ENCODE measurements at places on chromosomes 3 and 15. TPM values are rescaled to one million over a fixed set of nuclear protein-coding genes. Genes with fewer than 3 reads are reported as not detected.

DNA sequence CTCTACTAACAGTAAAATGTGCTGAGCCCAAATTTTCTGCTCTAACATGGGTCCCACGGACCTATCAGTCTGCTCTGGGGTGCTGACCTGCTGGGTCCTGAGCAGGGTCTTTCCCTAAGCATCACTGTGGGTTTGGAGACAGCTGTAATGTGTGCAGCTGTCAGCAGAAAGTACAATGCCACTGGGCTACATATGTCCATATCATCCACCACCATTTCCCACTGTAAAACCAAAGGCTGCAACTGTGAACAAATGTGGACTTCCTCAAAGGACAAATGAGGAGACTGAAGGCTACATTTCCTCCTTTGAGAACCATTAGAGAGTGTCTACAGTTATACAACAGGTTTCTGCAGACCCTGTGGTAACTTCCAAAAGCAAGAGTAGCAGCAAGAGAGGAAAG is 33.8 kb upstream of the IP6K2 start:
- DNase-seq = no peak

DNA sequence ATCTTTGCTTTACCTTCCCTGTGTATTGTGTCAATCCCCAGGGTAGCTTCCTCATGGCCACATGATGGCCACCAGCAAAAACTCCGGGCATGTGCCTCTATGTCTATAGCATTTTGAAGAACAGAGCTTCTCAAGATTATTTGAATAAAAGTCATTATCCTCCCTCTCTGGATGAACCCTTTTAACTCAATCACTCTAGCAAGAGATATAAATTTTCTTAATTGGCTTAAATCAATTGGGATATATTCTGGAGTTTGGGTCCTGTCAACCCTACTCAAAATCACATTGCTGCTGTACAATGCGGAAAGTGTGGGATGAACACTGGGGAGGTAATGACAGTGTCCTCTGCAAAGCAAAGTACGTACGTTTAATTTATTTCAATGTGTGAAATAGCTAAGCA is 370.6 kb upstream of the LRRC3B start:
- no peak for DNase-seq

Gene CYP1A2
- not detected for total RNA-seq

Gene TEX55
- not detected for total RNA-seq

DNA sequence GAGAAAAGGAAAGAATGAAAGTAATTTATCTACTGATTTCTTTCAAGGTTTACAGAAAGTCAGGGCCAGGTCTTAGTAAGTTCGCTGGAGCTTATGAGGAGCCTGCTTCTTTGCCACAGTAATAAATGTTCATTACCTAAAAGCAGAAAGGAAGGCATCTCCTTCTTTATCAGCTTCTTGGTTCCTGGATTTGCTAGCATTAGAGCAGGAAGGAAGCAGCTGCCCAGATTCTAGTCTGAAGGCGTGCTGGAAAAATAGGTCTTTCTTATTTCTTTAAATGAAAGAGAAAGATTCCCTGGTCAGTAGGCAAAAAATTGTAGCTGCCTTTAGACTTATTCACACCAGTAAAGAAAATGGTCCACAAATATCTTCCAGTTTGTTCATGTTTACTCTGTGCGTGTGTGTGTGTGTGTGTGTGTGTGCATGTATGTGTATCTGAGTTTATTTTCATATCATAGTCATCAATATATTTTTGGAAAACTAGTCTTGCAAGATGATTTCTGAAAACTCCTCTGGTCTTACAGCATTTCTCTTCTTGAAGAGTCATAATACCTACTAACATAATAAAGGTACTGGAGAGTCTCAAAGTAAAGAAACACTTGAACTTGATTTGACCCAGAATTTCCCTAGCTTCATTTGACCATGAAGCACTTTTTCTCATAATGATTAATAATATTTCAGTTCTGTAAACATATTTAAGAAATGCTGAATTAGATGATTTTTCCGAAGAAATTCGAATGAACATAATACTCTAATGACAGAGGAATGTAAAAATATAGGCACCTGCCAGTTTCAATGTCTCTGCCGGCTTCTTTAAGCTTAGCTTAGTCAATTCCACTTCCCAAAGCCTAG is 255.3 kb upstream of the ZPLD1 start:
- peak; percentile 74 for DNase-seq

DNA sequence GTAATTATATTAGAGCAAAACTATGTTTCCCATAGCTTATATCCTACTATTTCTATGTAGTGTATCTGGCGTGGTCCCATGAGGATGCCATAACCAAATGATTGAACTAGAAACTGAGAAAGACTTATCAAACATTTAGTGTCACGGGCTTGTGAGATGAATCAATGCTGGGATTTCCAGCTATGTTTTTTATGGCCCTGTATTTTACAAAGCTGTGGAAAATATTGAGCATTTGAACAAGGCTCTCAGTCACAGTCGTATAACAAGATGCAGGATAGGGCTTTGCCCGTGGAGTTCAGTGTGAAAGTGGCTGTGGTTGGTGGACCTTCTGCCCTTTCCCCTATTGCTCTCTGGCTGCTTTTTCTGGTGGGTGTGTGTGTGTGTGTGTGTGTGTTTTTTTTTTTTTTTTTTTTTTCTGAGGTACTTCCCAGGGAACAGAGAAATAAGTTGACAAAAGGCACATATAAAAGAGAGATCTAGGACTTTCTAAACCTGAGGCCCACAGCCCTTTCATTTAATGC is 60.7 kb downstream of the CACNA1D start:
- DNase-seq = no peak
